ENCODE measurements at places on chromosomes 2 and 18.

DNA sequence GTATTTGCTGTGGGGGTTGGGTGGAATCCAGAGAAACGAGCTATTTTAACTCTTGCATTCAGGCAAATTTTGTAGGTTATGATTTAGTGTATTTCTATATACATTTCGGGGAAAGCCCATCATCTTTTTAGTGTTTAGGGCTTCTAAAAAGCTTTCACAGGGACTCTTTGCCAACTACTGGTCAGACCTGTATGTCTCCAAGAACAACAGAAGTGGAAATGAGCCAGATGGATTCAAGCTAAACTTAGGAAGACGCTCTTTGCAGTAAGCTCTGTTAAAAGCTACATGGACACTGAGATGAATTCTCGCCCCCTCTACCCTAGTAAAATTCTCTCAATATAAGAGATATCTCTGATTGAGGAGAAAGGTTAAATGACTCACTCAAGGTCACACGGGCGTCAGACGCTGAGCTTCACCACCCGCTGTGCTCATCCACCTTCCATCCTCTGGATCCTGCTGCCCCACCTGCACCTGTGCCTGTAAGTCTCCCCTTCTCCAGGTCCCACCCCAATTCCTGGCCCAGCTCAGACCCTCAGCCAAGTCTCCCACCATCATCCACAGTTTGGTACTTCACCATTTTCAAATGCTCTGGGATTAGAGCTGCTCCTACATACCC, 85.6 kb downstream of the MARCHF4 start:
- DNase-seq: no peak

DNA sequence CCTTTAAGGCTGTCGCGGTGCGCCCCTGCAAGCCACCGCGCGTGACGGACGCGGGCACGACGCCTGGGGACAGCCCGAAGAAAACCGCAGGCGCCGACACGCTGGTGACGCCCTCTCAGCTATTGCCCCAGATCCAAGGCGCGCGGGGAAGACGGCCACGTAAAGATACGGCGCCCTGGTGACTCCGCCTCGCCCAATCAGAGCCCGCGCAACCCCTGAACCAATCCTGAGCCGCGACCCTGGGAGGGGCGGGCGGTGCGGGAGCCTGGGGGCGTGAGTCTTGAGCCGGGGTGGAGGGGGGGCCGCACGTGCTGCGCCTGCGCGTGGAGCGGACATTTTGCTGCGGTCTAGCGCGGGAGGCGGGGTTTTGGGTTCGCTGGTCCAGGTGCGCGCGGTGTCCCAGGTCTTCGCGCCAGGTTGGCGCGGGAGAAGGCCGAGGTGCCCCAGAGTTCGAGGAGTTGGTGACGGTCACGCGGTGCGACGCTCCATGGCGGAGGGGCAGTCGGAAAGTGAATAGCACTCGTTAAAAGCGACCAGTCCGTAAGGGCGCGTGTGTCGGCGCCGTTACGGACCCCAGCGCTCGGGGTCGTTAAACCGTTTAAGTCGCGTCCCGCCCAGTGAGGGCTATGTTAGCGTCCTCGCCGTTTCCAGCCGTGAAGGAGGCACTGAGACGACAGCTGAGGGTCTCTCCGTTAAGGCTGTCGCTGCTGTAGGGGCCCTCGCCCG, 15.9 kb downstream of the NMUR1 start:
- DNase-seq: peak; percentile 97

DNA sequence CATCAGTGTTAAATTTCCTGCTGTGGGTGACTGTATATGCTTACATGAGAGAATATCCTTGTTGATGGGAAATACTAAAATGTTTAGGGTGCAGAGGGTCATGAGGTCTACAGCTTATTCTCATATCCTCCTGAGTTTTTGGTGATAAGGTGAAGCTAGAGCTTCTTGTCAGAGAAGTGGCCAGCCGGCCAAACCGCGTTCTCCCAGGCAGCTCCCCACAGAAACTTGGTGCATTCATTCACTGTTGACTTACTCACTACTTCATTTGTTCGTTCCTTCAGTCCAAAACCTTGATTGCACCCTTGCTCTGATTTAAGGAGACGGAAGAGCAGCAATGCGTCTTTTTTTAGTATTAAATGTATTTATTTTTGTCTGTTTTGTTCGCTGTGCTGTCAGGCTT, 8.7 kb downstream of the SNED1 start:
- peak; percentile 17 for DNase-seq

GRCh38 chr2:9627310-9627709, 3.5 kb downstream of the YWHAQ start:
- DNase-seq: peak; percentile 58

- DNase-seq: no peak
These were observed 67.7 kb upstream of the DNMT3A start for GRCh38 chr2:25409468-25409867.

All from stimulated activated CD8-positive, alpha-beta memory T cell treated with anti-CD3 and anti-CD28 coated beads, Interleukin-4, amount 100 ng/mL, for 48 hours (primary cell).